ENCODE measurements at places on chromosomes 1 and 21.

DNA sequence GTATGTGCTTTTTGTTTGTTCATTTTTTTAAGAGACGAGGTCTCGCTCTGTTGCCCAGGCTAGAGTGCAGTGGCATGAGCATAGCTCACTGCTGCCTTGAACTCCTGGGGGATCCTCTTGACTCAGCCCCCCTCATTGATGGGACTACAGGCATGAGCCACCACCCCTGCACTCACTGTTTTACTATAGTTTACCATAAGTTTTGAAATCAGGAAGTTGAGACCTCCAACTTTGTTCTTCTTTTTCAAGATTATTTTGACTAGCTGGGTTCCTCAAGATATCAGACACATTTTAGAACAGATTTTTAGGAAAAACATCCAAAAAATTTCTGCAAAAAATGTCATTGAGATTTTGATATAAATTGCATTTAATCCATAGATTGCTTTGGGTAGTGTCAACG, 120.4 kb upstream of the FGGY start:
- no peak for DNase-seq

DNA sequence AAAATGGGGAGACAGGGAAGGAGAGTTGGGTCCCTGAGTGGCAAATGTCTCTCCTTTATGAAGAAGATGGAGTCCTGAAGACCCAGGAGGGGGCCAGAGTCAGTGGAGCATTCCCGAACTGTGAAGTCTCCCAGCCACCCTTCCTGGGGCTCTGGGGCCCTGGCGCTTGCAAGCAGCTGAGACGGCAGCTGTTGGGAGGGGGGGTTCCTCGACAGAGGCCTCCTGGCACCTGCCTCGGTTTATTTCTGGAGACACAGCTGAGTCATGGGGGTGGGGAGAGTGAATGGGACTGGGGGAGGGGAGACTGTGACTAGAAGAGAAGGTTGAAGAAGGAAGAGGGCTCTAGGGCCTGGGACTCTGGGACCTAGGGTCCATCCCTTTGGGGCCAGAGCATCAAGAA, 14.0 kb downstream of the NES start:
- no peak for DNase-seq

GRCh38 chr21:31677047-31677446, 17.6 kb downstream of the SOD1 start:
- DNase-seq, result no peak

GRCh38 chr1:68010090-68010489, 40.3 kb downstream of the DIRAS3 start:
- no peak for DNase-seq

DNA sequence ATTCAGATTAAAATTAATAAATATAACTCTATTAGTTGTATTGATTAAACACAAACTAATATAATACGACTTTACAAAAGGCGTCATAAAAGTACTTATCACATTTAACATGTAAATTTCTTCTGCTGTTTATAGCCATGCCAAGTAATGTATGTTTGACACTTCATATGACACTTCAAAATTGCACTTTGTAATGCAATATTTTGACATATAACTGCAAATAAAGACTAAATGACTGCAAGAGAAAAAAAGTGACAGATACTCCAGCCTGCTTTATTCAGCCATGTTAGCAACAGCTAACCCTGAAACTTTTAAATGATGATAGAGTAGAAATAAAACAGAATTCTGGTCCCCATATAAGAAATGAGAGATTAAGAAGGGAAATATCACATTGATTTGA, 1238.0 kb downstream of the MRPL39 start:
- DNase-seq, result no peak

DNA sequence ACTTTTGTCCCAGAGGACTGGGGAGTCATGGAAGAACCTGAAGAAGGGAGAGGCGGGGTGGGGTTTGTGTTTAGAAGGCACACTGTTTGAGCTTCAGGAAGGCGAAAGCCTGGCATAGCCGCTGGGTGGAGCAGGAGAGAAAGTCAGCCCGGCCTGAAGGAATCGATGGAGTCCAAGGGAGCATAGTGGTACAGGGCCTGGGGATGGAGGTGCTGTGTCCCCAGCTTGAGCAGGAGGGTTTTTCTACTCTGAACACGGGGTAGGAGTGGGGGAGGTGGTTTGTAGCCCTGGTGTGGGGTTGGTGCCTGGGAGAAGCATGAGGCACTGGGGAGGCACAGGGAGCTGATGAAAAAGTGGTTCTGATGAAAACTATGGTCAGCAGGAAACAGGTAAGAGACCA, 4.7 kb upstream of the CCDC24 start:
- DNase-seq, result no peak

GRCh38 chr1:228276901-228277490, 69.2 kb downstream of the OBSCN start:
- no peak for DNase-seq

- DNase-seq, result no peak
These were observed 52.4 kb upstream of the C1orf115 start for GRCh38 chr1:220637759-220638158.

GRCh38 chr1:152495066-152495675, 15.4 kb upstream of the LCE5A start:
- DNase-seq, result peak; percentile 25

- DNase-seq, result no peak
These were observed 42.3 kb upstream of the KCNK2 start for GRCh38 chr1:215040190-215040589.

DNA sequence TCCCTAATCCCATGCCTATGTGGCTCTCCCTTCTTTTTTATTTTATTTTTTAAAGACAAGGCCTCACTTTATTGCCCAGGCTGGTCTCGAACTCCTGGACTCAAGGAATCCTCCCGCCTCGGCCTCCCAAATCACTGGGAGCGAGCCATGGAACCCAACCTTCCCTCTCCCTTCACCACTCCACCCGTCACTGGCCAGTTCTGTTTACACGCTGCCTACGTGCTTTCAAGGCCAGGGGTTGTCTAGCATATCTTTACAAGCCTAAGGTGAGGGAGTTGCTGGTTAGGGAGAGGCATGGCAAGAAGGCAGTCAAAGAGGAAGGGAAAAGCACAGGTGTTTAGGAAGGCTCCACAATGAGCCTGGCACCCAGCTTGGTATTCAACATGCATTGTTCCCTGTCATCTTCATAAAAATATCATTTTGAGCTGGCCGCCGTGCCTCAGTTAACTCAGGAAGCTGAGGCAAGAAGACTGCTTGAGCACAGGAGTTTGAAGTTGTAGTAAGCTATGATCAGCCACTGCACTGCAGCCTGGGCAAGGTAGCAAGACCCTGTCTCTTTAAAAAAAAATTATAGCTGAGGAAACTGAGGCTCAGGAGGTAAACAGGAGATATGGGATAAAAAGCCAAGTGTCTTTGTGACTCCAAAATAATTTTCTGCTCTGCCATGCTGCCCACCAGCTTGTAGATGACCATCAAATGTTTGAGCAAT, 1.1 kb downstream of the RHBDL2 start:
- DNase-seq, result no peak

- DNase-seq, result no peak
These were observed 21.3 kb upstream of the GNPAT start for GRCh38 chr1:231219422-231220401.

DNA sequence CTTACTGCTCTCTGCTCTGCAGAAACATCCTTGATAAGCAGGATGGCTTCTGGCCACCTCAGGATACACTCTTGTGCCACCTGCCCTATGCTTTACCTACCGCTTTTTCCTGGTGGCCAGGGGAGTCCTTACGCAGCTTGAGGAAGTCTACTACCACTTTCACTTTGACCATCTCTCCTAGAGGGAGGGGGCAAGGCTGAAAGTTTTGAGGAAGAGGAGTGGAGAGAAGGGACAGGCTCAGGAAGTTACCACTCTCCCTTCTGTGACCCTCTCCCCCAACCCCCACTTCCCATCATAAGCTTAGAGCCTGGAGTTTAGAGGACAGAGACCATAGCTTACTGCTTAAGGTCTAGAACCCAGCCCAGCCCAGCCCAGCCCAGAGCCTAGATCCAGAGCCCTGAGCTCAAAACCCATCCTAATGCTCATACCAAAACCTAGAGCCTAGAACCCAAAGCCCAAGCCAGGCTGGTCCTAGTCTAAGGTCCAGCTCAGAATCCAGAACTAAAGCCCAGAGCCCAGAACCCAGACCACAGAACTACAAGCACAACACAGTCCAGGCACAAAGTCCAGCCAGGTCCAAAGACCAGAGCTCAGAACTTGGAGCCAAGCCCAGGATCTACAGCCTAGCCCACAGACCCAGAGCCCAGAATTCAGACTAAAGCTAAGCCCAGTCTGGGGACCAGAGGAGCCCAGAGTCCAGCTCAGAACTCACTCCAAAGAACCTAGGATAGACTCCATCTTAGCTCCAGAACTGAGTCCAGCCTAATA, 18.0 kb upstream of the MFSD2A start:
- no peak for DNase-seq

- DNase-seq, result no peak
These were observed 76.6 kb downstream of the RNF220 start for GRCh38 chr1:44481701-44482100.

DNA sequence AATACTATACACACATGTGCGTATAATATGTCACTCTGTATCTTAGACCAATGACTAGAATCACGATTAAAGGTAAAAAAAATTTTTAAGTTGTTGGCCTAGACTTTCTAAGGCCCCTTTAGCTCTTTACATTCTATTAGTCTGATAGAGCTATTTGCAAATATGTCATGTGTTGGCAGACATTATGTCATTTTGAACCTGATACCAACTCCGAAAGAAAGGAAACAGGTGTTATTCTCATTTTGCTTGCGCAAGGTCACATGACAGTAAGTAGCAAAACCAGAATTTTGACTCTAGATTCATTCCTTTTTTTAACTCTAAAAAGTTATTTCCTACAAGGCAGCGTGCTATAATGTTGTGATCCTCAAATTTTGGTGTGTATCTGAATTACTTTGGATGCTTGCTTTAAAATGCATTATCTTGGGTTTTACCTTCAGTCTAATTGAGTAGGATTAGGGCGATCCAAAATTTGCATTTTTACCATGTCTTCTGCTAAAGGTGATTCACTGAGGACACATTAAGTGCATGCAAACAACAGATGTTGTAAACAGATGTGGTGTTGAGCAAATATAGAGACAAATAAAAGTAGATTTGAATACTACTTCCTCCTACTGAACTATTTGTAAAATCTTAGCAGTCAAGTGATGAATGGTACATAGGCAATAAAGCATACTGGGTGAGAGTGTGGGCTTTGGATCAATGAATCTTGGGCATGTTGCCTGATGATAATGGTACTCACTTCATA, 63.5 kb upstream of the KIAA1614 start:
- DNase-seq, result no peak

DNA sequence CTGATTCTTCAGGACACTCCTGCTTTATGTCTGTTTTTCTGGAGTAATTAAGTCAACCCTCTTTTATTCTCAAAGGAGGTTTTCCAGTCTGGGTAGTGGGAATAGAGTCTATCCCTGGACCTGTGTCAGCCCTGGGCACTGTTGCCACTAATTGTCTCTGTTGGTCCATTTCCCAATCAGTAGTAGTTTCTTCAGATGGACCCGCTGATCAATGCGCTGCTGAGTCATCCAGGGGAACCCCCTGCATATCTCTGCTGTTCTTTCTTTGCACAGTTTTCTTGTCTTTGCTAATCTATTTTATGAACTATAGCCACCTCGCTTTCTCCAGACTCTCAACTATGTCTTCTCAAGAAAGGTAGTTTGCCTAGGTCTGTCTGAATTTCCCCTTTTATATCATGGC, 82.5 kb downstream of the TNNI3K start:
- no peak for DNase-seq
